ENCODE measurements at places on chromosomes 11 and 22. TPM values are rescaled to one million over a fixed set of nuclear protein-coding genes. Genes with fewer than 3 reads are reported as not detected.

The KCNJ1 gene
- total RNA-seq: not detected

The LAYN gene
- 2.7 TPM for total RNA-seq

The FAM180B gene
- 0.36 TPM for total RNA-seq

The KCNK4 gene
- not detected for total RNA-seq

The OR51B2 gene
- not detected for total RNA-seq

The OR6T1 gene
- total RNA-seq: not detected

The ARHGAP8 gene
- total RNA-seq: 74.6 TPM

The TNNI2 gene
- total RNA-seq: not detected

The TSGA10IP gene
- total RNA-seq: not detected

The MMP11 gene
- 6.3 TPM for total RNA-seq

Data from mucosa of descending colon (tissue), 3 donors.